GM12891 (cell line): ENCODE measurements at places on chromosomes 6 and 20.

DNA sequence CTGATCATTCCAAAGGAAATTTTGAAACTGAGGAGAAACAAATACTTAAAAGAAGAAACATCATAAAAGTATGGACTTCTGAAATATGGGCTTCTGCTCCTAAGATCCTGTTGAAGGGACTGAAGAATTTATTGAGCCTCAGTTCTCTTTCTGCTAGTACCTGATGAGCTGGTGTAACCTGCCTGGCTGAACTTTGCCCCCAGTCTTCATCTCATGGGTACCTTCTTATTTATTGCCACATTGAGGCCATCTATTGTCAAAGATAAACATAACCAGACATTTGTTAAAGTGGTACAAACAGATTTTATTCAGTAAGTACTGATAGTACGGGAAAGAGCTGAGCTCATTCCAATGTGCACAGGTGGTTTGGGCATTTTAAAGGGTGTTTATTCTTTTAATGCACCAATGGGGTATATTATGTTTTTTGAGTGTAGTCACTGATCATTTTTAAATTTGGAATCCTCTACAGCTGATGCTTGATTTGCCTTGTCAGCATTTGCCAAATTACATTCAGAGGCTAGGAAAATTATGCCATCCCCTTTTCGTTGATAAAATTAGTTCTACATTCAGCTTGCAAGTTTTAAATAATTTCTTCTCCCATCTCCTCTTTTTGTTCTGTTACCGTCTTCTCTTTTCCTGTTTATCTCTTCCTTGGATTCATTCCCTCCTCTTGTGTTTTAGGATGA lies 118.2 kb downstream of the PRIM2 start:
- no peak for DNase-seq

DNA sequence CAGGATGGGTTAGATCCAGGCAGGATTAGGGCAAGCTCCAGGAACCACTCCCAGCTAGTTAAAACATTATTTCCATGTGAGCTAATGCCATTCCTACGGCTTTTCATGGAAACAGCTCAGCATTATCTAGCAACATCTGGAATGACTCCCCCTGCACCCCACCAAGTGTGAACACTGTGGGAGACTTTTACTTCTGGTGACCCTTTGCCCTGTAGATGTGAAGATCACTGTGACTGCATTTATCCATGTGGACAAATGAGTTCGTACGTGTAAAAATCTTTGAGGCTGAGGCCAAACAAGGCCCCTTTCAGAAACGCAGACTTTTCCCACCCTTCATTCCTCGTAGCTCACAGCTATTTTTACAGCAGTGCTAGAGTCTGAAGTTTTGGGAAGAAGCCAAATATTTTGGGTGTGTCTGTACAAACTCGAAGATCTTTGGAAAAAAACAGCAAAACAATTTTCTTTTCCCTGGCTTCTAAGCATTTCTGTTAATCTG lies 221.8 kb upstream of the SOX4 start:
- DNase-seq = no peak

DNA sequence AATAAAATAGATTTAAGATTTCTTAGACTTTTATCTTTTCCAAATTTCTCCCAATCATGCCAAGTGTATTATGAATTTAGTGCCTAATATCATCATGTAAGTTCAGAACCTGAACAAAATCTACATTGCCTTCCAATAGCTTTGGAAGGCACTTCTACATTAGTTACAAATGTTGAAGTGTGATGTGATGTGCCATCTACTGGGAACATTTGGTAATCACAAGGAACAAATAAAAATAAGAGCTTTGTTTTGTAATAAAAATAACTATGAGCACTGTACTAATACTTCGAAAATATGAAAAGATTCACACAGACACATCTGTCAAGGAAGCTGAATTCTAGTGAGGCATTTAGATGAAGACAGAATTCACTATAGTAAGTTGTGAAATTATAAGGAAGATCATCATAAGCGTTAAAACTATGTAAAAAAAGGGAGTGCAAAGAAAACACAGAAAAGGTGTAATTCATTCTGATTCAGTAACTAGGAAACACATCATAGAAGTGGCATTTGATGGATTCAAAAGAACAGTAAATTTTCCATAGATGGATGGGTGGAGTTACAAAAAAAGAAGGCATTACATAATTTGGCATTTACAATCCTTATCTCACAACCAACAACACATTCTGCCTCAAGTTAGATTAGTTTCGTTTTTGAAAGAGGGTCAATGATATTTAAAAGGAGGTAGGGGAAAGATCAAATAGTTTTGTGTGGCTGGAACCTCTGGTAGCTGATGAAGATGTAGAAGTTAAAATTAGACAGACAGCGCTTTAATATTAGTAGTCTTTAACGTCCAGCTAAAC lies 161.0 kb downstream of the ASCC3 start:
- DNase-seq = no peak

GRCh38 chr6:36780442-36781177 lies 58.6 kb downstream of the CPNE5 start:
- DNase-seq = no peak

- DNase-seq = no peak
Observed at GRCh38 chr20:5730131-5730530, 20.1 kb upstream of the SHLD1 start.

- DNase-seq = peak; percentile 26
Observed at GRCh38 chr6:6659600-6660327, 71.2 kb downstream of the LY86 start.

DNA sequence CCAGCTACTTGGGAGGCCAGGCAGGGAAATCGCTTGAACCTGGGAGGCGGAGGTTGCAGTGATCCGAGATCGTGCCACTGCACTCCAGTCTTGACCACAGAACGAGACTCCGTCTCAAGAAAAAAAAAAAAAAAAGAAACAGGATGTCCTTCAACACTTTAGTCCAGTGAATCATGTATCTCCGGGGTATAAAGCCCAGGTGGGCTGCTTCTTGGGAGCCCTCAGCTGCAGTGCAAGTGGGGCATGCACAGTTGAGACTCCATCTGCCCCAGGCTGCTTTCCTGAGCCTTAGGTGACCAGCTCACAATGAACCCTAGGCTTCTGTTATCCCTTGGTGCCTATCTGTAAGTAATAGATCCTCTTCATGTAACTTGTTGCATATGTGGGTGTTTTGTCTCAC lies 187.1 kb upstream of the RNF24 start:
- DNase-seq = no peak

- no peak for DNase-seq
Observed at GRCh38 chr6:169930799-169931198, 179.4 kb downstream of the ERMARD start.

- DNase-seq = no peak
Observed at GRCh38 chr6:154909821-154910220, 85.3 kb upstream of the TIAM2 start.

GRCh38 chr6:161105408-161105807 lies 113.8 kb downstream of the MAP3K4 start:
- DNase-seq = no peak

GRCh38 chr20:10064611-10065010 lies 29.8 kb downstream of the ANKEF1 start:
- no peak for DNase-seq

DNA sequence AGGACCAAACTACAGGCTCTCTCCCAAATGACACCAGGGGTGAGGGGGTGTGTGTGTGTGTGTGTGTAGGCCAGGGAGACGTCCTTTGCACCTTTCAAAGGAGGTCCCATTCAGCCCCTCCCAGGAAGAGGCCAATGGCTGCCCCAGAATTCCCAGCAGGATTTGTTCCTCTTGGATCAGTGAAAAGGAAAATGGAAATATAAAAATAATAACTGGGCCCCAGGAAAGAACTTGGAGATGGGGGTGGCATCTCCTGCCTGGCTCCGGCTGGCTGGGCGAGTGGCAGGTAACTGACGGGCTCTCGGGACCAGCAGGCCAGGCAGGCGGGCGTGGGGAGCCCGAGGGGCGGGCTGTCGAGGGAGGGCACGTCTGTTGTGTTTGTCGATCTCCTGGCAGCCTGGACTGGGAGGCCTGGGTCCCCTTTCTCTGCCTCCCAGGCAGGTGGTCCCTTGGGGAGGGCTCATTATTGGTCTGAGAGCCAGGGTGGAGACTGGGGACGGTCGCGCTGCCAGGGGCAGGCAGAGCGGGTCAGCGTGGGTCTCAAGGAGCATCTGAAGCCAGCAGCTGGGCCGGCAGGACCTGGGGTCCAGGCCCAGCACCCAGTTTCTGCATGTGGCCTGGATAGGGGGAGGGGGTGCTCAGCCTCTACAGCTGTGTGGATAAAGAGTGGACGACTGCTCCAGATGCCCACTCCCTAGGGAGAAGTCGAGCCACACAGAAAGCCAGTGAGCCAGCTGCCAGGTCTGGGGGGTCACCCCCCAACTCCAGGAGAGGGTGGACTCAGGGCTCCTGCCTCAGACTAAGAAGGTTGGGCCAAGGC lies 3.1 kb downstream of the NOL4L start:
- no peak for DNase-seq

DNA sequence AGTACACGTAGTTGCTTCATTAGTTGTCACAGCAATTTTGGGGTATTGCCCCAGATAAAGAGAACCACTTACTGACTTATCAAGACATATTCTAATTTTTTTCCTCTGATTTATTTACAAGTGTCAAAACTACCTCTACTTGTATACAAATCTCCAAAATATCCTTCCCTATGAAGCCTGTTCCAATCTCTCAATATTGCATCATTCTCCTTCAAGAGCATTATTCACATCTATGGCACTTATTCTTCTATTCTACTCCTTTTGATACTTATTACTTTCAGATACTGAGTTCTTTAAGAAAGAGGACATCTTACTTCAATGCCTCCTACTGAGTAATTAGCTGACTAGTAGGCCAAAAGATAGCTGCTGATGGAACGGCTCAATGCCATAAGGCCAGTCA lies 105.2 kb downstream of the SMLR1 start:
- DNase-seq = no peak

DNA sequence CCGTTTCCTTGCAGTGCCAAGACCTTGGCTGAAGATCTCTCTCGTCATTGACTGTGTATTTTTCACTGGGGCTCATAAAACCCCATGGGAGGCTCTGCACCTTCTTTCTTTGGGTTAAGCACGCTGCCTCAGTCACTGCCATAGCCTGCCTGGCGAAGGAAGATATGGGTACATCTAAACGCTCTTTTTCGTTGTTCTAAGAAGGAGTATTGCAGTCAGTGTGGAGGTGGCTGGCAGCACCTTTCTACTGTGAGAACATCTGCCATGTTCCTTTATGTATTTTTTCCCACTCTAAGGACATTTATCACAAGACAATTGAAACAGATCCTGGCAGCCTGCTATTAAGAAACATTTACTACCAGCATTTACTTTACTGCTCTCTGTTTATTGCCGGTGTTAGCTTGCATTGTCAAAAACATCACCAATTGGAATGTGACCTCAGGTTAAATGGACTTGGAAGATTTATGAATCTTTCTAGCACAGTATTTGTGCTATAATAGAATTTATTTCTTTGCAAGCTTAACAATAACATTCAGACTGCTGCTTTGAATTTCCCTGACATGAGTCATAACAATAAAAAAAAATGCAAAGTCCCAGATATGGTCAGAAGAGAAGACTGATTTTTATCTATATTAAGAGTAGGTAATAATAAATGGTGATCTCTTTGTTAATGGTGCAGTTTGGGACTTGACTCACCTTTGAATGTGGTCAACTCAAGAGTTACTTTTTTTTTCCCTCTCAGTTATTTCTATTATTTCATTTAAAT lies 62.2 kb upstream of the CLDN20 start:
- no peak for DNase-seq

GRCh38 chr20:33079259-33079658 lies at the start of gene BPIFB4:
TSS of gene BPIFB4 (plus strand) at chr20:33079643. CDS start at chr20:33081527, 1,884 bp downstream.
- DNase-seq = no peak

DNA sequence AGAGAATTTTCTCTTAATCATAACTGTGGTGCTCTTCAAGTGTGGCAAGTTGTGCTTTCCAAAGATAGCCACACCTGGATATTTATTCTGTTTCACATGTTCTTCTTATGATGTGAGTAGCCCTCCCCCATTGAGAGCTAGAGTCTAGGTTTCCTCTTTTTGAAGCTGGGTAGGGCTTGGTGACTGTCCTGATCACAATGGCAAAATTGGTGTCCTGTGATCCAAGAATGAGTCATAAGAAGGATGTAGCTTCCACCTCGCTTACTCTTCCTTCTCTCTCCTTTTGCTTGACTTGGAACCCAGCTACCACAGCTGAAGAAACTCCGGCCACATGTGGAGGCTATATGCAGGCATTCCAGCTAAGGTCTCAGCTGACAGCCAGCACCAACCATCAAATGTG lies 7.4 kb upstream of the IGF2R start:
- DNase-seq = no peak

DNA sequence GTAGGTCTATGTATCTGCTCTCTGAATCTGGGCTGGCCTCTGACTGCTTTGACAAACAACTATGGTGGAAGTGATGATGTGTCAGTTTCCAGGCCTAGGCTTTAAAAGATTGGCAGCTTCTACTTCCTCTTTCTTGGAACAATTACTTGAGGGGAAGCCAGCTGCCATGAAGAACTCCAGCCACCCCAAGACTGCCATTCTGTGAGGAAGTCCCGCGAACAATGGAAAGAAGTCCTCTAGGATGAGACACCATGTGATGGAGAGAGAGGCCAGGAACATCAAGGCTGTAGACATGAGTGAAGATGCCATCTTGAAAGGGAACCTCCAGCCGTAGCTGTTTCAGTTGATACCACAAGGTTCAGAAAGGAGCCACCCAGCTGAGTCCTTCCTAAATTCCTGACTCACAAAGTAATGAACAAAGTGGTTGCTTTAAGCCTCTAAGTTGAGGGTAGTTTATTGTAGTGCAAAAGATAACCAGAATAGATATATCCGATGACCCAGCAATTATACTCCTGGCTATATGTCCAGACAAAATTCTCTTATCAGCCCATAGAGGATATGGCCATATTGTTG lies 15.3 kb upstream of the TCF15 start:
- DNase-seq = no peak

DNA sequence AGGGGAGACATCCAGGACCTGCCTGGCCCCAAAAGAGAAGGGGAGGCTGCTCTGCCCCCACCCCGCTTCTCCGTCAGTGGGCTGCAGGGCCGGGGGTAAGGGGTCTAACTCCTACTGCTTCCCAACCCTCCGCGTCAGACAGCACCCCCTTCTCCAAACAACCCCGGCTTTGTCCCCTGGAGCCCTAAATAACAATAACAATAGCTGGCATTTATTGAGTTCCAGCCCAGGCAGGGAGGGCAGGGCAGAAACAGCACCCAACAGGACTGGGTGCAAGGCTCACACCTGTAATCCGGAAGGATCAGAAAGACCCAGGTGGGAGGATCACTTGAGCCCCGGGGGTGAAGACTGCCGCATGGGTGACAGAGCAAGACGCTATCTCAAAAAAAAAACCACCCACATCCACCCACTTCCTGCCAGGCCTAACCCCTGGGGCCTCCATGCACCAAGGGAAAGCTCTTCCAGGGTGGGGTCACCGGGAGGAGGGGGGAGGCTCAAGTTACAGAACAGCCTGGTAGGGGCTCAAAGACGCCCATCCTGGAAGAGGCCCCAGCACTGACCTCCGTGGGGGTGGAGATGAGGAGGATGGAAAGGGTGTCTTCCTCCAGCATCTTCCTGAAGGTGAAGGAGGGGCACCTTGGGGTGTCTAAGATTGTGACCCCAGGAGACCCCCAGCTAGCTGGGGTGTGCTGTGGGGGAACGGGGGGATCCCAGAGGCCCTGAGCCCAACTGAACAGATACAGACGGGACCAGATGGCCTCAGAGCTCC lies 1.3 kb upstream of the FNDC11 start:
- peak; percentile 64 for DNase-seq
